ENCODE measurements at places on chromosomes 12 and 14.

DNA sequence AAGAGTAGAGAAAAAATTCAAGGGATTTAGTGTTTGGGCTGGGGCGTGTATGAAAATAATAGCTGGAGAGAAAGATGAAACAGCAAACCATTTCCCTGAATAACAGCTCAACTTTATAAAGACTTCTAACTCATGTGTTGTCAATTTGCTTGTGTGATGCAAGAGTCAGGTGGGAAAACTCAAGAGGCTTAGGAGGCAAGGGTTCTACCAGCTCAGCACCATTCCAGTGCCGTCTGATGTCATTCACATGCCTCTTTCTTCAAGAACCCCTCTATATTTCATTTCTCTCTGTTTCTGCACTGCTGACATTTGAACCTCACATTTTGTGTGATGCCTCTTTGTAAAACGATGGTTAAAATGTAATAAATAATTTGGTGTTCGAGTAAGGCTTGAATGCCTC is 192.2 kb downstream of the PRKD1 start:
- DNase-seq: no peak

DNA sequence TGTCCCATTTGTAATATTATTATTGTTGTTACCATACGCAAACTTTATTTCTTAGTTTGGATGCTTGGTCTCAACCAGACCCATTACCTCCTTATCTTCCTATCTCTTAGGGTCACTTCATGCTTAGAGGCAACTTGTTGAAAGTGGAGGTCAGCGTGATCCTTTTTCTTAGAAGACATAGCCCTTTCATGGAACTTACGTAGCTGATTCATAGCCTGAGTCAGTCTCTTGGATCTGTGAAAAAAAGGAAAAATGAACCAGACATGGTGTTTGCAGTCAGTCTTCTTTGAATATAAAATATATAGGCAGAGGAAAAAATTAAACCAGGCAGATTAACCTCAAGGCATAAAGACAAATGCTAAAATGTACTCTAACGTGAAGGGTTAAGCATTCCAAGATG is 613.7 kb downstream of the DIO2 start:
- DNase-seq: no peak

GRCh38 chr14:73264885-73265720 is 27.8 kb downstream of the PAPLN start:
- DNase-seq: no peak

DNA sequence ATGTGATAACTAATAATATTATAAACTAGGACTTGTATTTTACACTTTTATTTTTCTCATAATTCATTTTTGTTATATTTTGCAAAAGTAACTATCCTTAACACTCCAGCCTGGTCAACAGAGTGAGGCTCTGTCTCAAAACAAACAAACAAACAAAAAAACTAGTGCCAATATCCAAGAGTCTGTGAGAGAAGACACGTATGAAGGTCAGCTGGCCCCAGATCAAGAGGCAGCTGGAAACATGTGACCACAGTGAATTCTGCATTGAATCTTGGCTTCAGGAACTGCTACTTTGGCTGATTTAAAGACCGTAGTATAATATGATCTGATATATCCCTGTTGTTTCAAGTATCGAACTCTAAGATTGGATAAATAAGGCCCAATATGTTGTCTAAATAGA is 47.0 kb downstream of the ESR2 start:
- DNase-seq: no peak

DNA sequence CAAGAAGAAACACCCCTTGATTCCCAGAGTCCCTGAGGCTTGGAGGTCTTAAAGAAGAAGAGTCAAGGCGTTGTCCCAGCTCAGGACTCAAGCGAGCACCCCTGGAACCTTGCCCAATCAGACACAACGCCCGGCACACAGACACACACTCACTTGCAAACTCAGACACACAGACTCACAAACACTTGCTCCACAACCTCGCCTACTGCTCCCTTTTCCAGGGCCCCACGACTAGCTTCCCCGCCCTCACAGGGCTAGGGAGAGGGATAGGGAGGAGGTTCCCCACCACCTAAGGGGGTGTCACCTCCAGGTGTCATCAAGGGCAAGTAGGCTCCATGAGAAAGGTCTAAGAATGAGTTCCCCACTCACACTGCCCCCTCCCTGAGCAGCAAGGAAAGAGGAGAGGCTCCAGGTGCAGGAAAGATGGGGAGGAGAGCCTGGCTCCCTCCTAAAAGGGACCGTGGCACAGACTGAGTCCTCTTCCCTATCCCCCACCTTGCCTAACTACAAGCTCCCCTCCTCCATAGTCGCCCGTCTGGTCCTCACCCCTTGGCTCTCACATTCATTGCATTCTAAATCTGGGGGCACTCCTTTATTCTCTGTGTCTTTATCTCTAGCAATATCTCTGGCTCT is 717 bp downstream of the WNT10B start:
- no peak for DNase-seq

GRCh38 chr12:119052001-119052400 is 70.7 kb downstream of the SRRM4 start:
- DNase-seq: no peak

GRCh38 chr12:49367381-49368239 is at the start of gene SPATS2:
TSS of gene SPATS2 (plus strand) at chr12:49367462. CDS start at chr12:49461013, 93,551 bp downstream.
- no peak for DNase-seq

- no peak for DNase-seq
Observed at GRCh38 chr12:4203772-4204376, 69.7 kb upstream of the CCND2 start.

GRCh38 chr14:98014851-98015615 is 1217.9 kb downstream of the VRK1 start:
- no peak for DNase-seq

DNA sequence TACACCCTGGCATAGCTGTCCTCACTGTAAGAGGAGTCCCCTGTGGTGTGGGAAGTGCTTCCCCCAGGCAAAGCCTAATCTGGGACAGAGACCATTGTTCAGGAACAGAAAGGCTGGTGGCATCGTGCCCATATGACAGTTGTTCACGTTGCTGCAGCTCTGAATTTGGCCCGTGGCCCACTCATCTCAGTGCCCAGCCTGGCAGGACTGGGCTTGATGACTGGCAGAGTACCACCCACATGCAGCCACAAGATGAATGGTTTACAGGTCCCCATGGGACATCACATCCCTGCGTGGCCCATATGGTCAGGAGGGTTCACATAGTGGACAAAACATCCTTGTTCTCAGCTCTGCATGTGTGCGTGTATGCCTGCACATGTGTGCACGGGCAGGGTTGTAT is 17.5 kb downstream of the IQSEC3 start:
- no peak for DNase-seq

DNA sequence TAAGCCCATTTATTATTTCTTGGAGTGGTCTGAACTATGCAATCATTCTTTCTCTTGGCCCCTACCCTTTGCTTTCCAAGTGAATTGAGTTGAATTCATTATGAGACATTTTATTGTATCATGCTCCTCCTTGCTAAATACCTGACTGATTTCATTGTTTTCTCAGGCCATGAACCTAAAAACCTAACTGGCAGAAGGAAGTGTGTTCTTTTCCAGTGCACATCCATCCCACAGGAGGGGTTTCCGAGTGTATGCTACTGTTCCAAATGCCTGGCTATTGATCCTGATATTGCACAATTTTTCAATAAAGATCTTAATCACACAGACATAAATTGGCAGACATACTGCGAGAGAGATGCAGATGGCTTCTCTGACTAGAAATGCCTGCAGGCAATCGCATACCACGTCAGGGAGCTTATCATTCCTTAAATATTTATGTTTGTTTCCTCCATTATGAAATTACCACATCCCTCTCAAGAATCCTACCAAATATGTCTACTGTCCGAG is 162.2 kb upstream of the EGLN3 start:
- DNase-seq: no peak

GRCh38 chr12:114166362-114166761 is 200.2 kb upstream of the RBM19 start:
- DNase-seq: no peak

DNA sequence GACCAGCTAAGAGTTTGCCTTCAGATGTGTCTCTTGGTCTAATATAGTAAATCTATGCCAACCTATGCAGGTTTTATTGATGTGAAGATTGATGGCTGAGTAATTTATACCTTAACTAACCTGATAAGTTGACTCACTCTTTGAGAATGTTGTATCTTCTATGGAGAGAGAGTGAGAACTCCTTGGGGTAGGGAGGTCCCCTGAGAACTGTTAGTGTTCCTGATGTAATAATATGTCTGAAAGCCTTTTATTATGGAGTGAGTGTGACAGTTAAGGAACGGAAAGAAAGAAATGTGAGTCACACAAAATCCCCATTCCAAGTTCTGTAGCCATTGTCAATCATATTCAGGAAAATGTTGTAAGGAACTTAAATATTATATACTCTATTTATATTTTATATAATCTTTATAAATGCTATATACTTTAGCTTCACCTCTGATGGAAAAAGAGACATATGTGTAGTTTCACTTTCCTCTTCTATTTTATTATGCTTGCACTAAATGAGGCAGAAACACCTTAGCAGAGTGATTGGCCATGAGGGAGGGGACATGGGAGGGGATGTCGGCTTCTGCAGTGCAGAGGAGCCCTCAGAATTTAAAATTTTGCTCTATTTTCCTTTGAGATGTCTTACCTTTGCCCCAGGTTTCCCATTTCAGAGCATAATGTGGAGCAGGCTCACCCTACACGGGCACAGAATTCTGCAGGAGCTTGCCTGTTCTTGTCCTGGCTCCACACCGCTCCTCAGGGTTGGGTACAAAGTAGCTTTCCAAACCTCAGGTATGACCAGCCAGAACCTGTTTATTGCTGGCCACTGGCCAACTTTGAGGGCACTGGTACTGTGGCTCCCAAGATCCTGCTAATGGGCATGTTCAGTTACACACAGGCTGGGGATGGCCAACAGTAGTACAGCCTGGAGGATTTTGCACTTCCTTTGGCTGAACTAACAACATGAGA is 57.7 kb downstream of the ARF6 start:
- DNase-seq: no peak

GRCh38 chr12:40154381-40154780 is 48.5 kb upstream of the SLC2A13 start:
- no peak for DNase-seq

DNA sequence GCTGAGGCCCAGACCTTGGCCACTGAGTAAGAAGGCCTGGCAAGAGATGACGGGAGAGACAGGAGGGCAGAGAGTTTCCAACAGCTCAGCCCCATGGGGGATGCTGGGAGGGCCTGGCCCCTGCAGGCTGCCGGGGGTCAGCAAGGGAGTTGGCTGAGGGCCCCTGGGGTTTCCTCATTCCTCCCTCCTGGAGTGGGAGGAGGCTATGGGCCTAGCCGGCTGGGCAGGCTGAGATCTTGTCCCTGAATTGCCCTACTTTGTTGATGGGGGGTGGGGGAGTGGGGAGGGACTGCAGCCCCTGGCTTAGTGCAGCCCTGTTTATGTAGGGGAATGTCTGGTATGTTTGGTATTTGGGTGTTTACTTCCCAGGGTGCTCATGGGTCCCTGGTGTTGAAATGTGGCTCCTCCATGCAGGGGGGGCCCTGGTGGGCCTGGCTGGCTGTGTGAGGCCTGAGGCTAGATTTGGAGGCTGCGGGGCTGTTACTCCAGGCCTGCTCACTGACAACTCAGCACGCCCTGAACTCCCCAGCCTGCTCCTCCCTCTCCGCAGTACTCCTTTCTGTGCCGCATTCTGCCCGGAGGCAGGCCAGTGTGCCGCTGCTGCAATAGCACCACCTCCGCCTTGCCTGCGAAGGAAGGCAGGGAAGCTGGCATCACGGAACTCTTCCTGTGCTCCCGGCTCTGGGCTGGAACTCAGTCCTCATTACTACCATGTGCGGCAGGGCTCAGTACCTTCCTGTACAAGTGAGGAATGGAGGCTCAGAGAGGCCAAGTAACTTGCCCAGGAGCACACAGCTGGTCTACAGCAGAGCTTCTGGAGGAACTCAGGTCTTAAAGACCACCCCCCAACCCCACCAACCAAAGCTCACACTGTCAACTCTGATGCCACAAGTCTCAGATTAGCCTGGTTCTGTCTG is 25.3 kb downstream of the JDP2 start:
- DNase-seq: no peak

DNA sequence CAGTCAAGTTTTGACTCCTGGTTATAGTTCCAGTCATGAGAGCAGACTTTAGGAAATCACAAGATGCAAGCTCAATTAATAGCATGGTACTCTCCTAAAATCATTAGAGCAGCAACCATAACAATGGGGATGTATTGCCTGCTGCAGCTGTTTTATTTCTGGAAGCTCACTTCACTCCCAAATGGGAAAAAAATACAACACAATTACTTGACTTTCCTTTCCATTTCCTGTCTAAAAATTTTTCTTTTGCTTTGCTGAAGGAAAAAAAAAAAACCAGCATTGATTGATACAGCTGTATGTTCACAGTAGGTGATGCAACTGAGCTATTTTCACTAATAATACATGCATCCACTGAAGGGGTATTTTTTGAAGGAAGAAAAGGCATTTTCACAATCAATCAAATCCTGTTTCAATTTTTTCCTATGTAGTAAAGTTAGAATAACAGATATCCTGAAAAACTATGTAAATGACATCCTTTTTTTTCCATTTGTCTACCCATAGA is 143.9 kb upstream of the NOVA1 start:
- no peak for DNase-seq

- no peak for DNase-seq
Observed at GRCh38 chr12:91422811-91423692, 240.4 kb upstream of the DCN start.

DNA sequence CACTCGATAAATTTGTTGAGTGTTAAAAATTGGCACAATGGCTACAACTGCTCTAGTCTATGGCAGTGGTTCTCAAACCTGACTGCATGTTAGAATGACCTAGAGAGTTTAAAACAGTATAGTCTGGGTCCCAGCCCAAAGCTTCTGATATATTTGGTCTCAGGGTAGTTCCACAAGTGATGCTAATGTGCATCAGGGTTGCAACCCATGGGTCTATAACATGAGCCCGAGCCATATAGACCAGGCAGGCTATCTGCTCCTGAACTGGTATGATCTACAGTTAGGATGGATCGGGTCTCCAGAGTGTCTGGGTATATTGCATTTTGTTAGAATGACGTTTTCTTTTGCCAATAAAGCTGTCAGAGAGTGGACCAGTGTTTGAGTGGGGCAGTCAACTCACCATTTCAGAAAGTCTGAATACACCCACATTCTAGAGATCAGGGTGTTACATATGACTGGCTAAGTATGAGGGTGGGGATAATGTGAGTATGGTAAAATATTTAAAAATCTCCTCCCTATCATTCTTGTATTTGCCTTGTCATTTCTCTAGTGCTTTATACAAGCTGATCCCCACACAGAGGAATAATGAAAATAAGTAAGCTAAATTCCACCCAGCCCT is 80.9 kb downstream of the FRMD6 start:
- no peak for DNase-seq

DNA sequence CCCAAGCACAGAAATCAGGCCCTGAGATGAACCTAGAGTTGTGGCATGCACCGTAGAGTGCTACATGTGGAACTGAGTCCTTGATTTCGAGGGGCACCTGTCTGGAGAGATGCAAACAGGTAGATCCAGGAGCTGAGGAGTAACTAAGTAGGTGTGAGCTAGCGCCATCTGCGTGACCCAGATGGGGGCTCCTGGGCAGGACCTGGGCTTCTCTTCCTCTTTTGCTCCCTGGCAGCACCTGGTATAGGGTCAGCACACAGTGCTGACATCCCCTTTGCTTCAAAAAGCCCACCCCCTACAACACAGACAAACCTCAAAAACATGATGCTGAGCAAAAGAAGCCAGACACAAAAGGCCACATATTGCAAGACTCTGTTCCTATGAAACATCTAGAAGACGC is 65.8 kb downstream of the PITPNM2 start:
- DNase-seq: no peak

All from hematopoietic multipotent progenitor cell treated with erythropoietin and hydrocortisone succinate and interleukin-3 and kit ligand, for 17 days (in vitro differentiated cells).